ENCODE measurements at places on chromosomes 11 and 22.
A peak's percentile ranks its signal among the peaks of the same experiment; 100 is the strongest.

- DNase-seq, result no peak
Measured at GRCh38 chr11:108873310-108873709, 208.4 kb downstream of the DDX10 start.

DNA sequence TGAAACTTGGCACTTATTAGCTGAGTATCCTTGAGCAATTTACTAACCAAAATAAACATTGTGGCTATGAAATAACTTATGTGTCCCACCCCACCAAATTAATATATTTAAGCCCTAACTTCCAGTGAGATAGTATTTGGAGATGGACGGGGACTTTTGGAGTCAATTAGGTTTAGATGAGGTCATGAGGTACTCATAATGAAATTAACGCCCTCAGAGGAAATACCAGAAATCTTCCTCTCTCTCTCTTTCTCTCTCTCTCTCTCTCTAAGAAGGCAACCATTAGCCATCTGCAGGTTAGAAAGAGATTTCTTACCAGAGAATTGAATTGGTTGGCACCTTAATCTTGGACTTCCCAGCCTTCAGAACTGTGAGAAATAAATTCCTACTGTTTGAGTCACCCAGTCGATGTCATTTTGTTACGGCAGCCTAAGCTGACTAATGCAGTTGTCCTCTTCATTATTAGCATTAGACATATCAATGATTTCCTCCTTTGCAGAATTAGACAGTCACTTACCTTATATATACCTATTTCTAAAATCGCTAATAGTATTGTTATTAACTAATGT, 1284.0 kb downstream of the FAM181B start:
- DNase-seq, result no peak

- no peak for DNase-seq
Measured at GRCh38 chr11:71955898-71956456, 27.1 kb downstream of the RNF121 start.

DNA sequence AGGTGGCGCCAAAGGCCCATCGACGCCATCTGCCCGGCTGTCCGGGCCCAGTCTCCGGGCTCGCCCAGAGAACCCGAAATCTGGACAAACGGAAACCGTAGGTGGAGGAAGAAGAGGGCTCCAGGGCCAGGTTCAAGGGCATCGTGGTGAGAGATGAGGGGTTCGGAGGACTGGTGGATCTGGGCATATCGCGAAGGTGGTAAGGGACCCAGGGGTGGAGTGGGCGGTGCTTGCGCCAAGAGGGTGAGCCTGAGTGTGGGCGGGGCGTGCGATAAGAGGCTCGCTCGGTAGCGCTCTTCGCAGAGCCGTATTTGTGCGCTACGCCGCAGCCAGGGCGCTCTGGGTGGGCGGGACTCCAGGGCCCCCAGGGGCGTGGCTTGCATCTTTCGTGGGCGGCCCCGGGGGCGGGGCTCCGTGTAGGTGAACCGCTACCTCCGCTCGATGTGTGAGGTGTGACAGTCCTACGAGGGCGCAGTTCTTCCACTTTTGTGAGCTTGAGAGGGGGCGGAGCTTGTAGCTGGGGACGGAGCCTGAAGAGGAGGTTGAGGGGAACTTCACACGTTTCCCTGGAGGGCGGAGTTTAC, 4.8 kb downstream of the CD248 start:
- DNase-seq, result peak; percentile 99

GRCh38 chr11:19979519-19979845, 180.8 kb downstream of the DBX1 start:
- DNase-seq, result no peak

DNA sequence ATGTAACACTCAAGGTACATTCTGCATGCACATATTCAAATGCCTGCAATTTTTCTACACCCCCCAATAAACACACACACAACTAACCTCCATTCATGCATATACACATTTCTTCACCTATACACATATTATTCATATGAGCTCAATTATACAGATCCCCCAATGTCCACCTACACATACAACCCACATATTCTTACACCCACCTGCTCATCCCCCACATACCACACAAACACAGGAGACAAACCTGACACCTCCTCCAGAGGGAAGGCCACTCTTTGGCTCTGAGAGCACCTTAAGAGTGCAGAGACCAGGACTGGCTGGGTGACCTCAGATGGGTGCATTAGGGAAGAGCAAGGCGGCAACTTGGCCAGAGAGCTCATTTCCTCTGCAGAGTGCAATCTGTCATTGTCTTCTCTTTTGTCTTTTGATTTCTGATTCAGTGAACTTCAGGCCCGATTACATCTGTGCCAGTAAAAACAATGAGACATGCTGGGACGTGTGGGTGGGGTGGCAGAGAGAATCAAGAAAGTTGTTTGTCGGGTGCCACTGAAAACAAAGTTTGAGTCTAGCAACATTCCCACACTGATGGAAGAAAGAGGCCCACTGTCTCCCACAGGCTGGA, 208.4 kb downstream of the NXPE2 start:
- no peak for DNase-seq

- DNase-seq, result no peak
Measured at GRCh38 chr22:40544758-40545157, 91.8 kb downstream of the MRTFA start.

DNA sequence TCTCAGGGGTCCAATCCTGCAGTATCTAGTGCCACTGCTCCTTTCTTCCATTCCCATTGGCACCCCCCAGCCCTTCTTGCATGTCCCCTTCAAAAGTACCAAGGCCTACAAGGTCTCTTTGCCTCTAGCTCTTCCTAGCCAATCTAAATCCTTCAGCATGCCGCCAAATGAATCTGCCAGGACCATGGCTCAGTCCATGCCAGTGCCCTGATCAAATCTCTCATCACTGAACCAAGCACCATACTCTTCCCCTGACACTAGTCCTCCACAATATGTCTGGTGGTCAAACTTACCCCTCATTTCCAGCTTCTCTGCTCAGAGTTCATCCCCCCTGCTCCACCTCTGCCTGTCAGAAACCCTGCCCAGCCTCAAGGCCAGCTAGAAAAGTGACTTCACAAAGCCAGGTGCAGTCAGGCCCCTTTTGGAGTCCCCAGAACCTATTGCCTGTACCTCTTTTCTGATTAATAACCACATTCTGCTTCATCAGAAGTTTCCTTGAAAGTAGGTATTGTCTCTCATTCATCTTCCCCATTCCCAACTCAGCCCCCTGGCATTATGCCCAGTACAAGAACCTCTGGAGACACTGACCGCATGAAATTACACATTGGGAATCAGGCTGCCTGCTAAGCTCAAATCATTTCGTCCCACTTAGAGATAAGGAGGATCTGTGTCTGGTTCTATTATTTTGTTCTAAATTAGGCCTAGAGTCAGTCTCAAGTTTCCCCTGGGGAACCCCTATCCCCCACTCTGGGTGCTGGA, 11.4 kb downstream of the FEN1 start:
- DNase-seq, result no peak

DNA sequence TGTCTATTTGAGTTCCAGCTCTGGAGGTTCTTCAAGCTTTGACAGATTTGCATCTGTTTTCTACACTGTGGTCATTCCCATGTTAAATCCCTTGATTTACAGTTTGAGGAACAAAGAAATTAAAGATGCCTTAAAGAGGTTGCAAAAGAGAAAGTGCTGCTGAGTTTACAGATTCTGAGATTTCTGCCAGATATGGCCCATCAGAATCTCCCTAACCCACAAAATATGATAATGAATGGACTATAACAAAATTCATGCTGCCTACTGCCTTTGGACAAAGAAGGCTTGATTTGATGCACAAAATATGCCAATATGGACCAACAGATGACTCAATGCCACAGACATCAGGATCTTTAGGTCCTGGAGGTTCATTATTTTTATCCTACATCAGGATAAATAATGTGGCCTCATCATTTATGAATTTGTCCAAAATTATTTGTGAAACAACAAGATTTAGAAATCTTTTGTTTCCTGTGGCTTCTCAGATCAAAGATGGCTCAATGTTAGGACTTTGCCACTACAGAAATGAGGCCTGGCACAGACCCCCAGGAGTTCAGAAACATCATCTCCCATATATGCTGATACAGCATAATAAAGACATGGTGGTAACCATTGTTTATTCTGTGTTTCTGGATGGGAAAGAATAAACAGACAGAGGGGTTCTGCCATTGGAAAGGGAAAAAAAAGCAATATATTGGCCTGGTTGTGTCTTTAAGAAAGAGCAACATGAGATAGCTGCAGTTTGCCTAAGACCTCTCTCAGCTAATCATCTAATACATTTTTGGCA, 6.7 kb downstream of the OR5AN1 start:
- DNase-seq, result no peak

- no peak for DNase-seq
Measured at GRCh38 chr22:48532986-48533385, 1294.7 kb downstream of the BRD1 start.

DNA sequence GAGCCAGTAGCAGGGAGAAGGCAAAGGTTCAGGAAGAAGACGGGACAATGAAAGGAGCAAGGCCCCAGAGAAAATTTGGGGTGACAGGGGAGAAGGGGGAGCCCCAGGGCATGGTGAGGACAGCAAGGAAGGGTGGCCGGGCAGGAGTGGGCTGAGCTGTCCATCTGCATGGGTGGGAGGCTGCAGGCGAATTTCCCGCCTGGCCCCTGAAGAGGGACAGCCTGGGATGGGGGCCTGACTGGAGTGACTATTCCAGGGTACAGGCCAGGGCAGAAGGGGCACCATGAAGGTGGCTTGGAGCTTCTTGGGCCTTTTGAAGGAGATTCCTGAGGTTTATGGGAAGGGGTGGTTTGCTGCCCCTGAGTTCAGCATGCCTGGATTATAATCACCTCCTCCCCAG, 56.2 kb downstream of the WNT11 start:
- DNase-seq, result no peak

DNA sequence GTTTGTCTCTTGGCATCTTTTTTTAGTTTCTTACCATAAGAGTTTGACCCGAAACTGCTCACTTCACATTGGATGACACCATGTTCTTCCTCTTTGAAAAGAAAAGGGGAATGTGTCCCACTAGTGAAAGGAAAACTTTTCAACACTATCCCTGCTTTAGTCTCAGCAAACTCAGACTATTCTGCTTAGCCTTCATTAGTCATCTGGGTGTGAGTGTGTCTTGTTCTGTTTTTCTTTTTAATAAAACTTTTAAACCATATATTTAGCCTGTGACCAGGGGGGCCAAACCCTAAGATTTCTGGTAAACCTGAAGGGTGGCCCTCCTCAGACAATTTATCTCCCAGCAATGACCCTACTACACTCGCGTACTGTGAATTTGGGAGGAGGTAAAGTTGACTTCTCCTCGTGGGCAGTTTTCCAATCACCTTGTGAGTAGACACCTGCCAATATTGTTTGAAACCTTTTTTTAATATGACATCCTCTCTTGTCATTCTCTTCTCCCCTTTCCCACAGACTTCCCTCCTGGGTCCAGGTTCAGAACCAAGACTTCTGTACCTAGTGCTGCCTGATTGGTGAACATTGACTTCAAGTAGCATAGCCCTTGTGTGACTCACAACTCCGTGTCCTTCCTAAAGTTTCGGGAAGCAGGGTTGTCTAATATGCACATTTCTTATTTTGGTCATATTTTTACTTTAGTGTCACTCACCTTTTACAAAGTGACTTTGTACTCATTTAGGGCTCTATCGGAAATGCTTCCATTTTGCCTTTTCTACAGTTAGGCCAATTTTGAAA, 39.9 kb downstream of the DBX1 start:
- no peak for DNase-seq

GRCh38 chr11:118434123-118434552, 2.2 kb upstream of the KMT2A start:
- DNase-seq, result no peak
